Activated CD8-positive, alpha-beta memory T cell treated with anti-CD3 and anti-CD28 coated beads, Interleukin-2, amount 10 ng/mL, durations not matched to agents 7 days and 5 days (primary cell): ENCODE measurements at places on chromosomes 1 and 21. TPM values are rescaled to one million over a fixed set of nuclear protein-coding genes. Genes with fewer than 3 reads are reported as not detected.

DNA sequence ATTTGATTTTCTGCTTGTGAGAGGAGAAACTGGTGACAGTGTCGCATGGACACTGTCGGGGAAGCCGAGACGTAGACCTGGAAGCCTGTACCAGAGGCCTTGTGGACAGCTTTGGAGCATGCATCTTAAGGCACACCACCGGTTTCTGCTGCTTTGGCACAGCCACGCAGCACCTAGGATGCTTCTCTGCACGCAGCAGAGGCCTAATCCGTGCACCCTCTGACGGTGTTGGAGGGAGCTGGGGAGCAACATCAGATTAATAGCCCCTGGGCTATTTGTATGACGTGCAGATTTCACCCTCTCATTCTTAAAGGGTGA, 30.3 kb downstream of the TEX35 start:
- no peaks in the 10 kb centered on the region for H3K36me3 ChIP-seq
- H3K27ac ChIP-seq: no peak overlapping the region
- H3K27me3 ChIP-seq: no peaks in the 10 kb centered on the region
- DNase-seq: no peak
- H3K4me3 ChIP-seq: peak overlapping the region; percentile 88

- no peaks in the 10 kb centered on the region for H3K4me1 ChIP-seq
- H3K27ac ChIP-seq: no peak overlapping the region
- H3K27me3 ChIP-seq: no peaks in the 10 kb centered on the region
- H3K36me3 ChIP-seq: no peaks in the 10 kb centered on the region
- no peak overlapping the region for H3K4me3 ChIP-seq
Measured at GRCh38 chr1:48242141-48242736, 19.7 kb downstream of the SLC5A9 start.

GRCh38 chr1:17197696-17198095, 7.2 kb upstream of the PADI1 start:
- no peaks in the 10 kb centered on the region for H3K36me3 ChIP-seq
- peaks cover 20% of the 10 kb centered on the region for H3K4me1 ChIP-seq
- peaks cover 15% of the 10 kb centered on the region for H3K27me3 ChIP-seq
- H3K4me3 ChIP-seq: no peak overlapping the region

DNA sequence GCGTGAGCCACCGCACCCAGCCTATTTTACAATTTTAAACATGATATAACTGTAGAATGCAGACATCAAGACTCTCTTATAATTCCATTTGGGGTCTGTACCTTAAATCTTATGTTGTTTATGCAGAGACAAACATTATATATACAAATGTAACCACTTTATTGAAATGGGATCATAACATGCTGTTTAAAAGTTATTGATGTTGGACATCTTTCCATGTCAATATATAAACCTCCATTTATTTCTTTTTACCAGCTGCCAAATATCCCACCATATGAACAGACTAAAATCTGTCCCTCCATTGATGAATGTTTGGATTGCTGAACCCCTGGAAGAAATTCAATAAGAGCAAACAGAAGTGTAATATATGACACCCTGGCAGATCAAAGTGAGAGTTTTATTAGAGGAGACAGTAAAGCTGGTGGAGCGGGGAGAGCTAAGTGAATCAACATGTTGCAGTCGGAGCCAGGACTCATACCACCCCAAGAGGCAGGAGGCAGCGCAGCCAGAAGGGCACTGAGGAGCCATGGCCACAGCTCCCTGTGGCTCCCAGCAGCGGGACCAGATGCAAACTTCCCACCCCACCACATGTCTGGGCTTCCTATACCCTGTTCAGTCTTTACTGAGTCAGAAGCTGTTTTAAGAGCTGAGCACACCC, 4.7 kb upstream of the PCSK9 start:
- H3K27ac ChIP-seq: no peak overlapping the region
- H3K4me3 ChIP-seq: no peak overlapping the region
- no peak for DNase-seq
- H3K4me1 ChIP-seq: no peaks in the 10 kb centered on the region

GRCh38 chr1:235008239-235008638, 120.4 kb downstream of the TOMM20 start:
- H3K4me3 ChIP-seq: no peak overlapping the region
- no peak for DNase-seq
- H3K4me1 ChIP-seq: peaks cover 75% of the 10 kb centered on the region
- H3K27me3 ChIP-seq: peaks cover 5% of the 10 kb centered on the region
- peaks cover 48% of the 10 kb centered on the region for H3K36me3 ChIP-seq

DNA sequence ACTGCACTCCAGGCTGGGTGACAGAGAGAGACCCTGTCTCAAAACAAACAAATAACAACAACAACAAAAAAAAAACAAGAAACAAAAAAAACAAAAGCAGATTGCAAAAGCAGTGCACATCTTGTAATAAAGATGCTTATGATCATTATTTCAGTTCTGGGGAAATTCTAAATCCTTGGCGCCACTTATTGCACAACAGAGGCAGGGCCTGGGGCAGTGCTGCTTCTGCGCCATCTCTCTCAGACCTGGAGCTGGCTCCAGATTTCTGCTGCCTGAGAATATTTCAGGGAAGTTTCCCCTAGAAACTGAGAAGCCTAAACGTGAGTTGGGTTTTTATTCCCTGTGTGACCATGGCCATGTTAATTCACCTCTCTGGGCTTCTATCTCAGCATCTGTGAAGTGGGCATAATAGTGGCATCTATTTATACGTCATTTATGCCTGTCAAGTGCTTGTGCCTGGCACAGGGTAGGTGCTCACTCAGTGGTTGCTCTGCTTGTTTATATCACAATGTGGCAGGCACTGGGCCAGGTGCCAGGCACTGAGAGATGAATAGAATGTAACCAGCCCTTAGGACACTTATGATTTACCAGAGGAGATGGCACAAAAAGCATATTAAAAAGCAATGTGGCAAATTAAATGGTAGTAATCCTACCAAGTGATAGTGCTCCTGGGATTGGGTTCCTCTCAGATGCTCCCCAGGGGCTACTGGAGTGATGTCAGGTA, 67.9 kb downstream of the MDM4 start:
- H3K4me3 ChIP-seq: no peak overlapping the region
- H3K36me3 ChIP-seq: peaks cover 1% of the 10 kb centered on the region
- H3K27me3 ChIP-seq: no peaks in the 10 kb centered on the region

DNA sequence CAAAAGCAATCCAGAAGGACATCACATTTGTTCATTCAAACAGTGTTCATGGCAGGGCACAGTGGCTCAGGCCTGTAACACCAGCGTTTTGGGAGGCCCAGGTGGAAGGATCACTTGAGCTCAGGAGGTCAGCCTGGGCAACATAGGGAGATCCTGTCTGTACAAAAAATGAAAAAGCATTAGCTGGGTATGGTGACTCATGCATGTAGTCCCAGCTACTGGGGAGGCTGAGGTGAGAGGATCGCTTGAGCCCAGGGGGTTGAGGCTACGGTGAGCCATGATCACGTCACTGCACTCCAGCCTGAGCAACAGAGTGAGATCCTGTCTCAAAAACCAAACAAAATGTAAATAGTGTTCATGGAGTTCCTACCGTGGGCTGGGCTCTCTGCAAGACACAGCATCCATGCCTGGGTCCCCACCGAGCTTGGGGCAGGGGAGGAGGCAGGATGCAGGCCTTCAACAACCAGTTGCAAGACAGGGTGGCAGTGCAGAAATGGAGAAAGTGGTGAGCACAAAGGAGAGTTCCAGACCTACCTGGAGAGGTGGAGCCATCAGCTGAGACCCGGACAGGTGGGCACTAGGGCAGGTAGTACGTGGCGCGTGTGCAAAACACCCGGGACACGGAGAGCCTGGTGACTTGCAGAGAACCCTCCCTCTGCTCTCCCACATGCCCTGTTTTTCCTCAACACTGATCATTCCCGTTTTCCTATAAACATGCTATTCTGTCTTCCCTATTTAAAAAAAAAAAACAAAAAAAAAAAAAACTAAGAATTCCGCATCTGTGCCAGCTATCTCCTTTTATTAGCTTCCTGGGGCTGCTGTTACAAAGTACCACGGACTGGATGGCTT, 138.9 kb downstream of the TOMM20 start:
- peaks cover 51% of the 10 kb centered on the region for H3K4me1 ChIP-seq
- H3K27ac ChIP-seq: peak overlapping the region; percentile 47
- H3K27me3 ChIP-seq: no peaks in the 10 kb centered on the region
- no peak overlapping the region for H3K4me3 ChIP-seq
- peaks cover 8% of the 10 kb centered on the region for H3K36me3 ChIP-seq

GRCh38 chr1:197937892-197938291, 20.7 kb downstream of the LHX9 start:
- DNase-seq: no peak
- H3K36me3 ChIP-seq: no peaks in the 10 kb centered on the region
- peaks cover 21% of the 10 kb centered on the region for H3K27me3 ChIP-seq
- no peak overlapping the region for H3K27ac ChIP-seq
- H3K4me1 ChIP-seq: no peaks in the 10 kb centered on the region

GRCh38 chr1:162276493-162276892, 100.2 kb downstream of the SPATA46 start:
- no peaks in the 10 kb centered on the region for H3K4me1 ChIP-seq
- DNase-seq: no peak
- peaks cover 17% of the 10 kb centered on the region for H3K27me3 ChIP-seq
- H3K27ac ChIP-seq: no peak overlapping the region
- no peaks in the 10 kb centered on the region for H3K36me3 ChIP-seq
- H3K4me3 ChIP-seq: no peak overlapping the region

GRCh38 chr1:55938376-55938850, 641.0 kb downstream of the PLPP3 start:
- H3K27me3 ChIP-seq: no peaks in the 10 kb centered on the region
- H3K27ac ChIP-seq: no peak overlapping the region
- no peaks in the 10 kb centered on the region for H3K36me3 ChIP-seq
- no peak for DNase-seq

- H3K36me3 ChIP-seq: peaks cover 28% of the 10 kb centered on the region
- H3K4me3 ChIP-seq: peak overlapping the region; percentile 19
- no peaks in the 10 kb centered on the region for H3K27me3 ChIP-seq
- H3K4me1 ChIP-seq: peaks cover 70% of the 10 kb centered on the region
Measured at GRCh38 chr1:24970926-24971875, 41.1 kb upstream of the RUNX3 start.

DNA sequence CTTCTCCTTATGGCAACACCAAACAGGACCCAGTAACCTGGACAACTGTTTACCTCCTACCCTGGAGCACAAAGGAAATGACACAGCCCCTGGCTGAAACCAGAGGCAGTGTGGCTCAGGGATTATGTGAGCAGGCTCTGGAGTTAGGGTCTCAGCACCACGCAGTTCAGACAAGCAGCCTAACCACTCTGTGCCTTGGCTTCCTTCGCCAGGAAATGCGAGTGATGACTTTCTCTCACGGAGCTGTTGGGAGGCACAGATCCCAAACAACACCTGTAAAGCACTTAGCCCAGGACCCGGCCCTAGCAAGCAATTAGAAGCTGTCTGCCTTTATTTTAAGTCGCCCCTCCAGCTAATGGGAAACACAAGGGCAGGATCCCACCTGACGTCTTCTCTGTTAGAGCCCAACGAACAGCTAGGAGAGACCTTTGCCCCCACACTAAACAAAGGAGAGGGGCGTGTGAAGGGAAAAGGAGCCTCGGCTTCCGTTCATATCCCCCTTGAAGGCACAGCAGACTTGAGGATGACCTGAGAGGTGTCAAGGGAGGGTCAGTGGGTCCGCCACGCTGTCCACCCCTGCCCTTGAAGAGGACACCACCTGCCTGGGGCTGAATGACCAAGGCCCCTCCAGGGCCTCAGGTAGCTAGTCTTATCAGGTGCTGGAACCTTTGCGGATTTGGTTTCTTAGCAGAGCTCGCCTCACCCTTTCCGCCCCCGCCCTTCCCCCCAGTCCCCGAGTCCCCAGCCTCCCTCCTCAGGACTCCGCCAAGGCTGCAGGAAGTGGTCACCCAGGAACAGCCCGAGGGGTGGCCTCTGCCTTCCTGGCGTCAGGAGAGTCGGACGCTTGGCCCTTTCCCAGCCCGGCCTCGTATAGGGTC, 860 bp downstream of the TMEM63A start:
- DNase-seq: peak; percentile 73
- peaks cover 5% of the 10 kb centered on the region for H3K27me3 ChIP-seq
- peaks cover 8% of the 10 kb centered on the region for H3K36me3 ChIP-seq

The CIART gene
- 0.44 TPM for total RNA-seq

The RAP1GAP gene
- total RNA-seq: 0.29 TPM

The ADORA1 gene
- not detected for total RNA-seq

The TIMM17A gene
- 43.0 TPM for total RNA-seq
